ENCODE measurements at places on chromosomes 5 and 9.

DNA sequence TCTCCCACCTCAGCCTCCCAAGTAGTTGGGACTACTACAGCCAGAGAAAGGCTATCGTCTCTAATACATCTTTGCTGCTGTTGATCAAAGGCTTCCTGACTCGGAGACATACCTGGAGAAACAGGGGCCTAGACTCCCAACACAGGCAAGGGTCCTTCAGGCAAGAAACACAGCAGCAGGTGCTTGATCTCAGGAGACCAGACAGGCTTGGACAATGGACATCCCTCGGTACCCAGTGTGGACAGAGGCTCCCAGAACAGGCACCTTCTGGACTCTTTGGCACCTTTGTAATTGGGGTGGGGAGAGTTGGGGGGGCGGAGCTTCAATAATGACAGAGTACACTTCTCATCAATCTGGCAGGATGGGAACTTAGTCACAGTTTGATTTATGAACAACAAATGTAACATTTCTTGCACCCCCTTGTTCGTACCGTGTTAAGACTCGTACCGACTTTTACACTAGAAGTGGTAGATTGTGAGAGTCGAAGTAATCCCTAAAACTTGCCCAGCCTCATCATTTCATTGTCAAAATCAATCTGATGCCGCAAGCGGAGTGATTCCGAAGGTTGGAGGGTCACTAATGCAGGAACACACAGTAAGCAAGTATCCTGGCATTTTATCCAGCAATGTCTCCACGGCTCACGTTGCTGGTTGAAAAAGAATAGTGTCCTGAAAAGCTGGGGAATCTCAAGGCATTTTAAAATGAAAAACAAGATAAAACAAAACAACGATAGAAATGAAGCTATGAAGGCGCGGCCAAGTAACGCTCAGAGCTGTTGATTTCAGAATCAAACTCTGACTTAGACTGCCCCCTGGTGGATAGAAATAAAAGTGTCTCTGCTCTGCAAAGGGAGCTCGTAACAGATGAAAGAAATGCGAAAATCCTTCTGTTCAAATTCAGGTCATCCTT is 46.4 kb upstream of the STK32A start:
- DNase-seq, result peak; percentile 33

DNA sequence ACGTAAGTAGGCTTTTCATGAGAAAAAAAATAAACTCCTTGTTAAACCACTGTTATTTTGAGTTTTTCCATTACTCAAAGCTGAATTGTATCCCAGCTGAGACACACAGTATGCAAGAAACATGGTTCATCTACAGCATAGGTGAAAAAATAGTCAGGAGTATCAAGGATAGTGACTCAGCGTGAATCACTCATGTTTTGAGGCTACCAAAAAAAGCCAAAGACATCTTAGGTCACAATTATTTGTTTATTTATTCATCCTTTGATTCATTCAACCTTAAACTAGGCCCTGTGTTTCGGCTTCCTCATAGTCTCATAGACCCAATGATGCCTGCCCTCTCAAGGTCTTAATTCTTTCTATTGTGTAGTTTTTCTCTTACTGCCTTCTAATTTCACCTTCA is 32.9 kb upstream of the STX17 start:
- no peak for DNase-seq

DNA sequence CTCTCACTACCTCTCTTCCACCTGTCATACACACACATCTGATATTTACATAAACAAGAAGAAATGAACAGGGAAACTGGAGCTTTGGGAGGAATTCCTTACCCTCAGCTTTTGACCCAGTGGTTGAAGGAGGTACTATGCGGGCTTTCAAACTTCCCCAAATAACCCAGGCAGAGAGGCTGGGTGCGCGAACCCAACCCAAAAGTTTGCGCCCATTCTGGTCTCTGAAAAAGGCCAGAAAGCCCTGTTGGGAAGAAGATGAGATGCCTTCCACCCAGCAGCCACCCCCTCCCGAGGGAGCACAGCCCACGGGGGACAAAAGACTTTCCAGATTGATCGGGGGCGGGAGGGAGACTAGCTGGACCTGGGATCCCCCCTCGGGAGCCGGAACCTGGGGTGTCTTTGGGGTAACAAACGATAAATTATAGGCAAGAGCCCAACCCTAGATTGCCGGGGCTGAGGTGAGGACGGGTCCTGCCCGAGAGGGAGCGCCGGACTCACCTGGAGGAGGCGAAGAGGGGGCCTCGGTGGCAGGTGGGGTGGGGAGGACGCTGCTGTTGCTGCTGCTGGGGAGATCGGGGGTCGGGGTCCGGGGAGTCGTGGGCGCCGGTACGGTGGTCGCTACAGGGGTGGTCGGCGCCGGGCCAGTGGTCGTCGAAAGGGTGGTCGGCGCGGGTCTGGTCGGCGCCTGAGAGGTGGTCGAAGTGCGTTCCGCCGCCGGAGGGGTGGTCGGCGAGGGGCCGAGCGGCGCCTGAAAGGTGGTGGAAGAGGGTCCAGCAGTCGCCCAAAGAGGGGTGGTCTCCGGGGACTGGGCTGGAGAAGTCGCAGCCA is 798 bp downstream of the MEGF9 start:
- DNase-seq, result no peak

GRCh38 chr9:120929229-120929791 is 2.7 kb upstream of the TRAF1 start:
- no peak for DNase-seq

DNA sequence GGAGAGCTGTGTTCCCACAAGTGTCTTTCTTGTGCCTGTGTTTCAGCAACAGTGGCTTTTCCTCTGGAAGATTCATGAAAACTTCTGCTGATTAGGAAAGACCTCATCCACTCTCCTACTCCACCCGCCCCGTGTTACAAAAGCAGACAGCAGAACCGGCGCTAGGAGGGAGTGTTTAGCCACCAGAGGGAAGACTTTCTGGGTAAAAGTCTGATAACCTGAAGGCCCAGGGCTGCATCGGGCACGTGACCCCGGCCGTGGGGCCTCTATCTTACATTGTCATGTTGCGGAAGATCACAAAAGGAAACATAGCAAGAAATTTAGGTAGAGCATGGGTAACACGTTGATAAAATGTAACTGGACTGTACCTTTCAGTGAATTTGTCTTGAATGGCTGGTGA is 32.0 kb upstream of the DMRT2 start:
- DNase-seq, result no peak

- no peak for DNase-seq
Measured at GRCh38 chr5:61640179-61641021, 308.3 kb downstream of the ZSWIM6 start.

GRCh38 chr9:72579190-72579589 is 57.8 kb downstream of the TMC1 start:
- DNase-seq, result no peak

DNA sequence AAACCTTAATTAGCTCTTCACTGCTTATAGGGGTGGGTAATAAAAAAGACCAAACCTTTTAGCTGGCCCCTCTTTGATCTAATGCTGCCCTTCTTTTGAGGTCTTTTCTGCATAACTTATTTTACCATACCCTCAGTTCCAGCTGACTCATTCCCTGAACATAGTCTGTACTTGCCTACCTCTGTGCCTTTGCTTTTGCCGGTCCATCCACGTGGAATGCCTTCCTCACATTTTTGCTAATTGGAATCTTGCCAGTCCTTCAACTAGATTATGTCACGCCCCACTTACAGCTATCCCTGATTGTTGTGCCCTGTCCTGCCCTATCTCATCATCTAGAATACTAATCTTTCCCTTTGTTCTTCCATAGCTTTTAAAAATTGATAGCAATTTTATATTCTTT is 44.2 kb downstream of the FAF2 start:
- no peak for DNase-seq

GRCh38 chr5:115160975-115161475 is 8.7 kb downstream of the TRIM36 start:
- no peak for DNase-seq

DNA sequence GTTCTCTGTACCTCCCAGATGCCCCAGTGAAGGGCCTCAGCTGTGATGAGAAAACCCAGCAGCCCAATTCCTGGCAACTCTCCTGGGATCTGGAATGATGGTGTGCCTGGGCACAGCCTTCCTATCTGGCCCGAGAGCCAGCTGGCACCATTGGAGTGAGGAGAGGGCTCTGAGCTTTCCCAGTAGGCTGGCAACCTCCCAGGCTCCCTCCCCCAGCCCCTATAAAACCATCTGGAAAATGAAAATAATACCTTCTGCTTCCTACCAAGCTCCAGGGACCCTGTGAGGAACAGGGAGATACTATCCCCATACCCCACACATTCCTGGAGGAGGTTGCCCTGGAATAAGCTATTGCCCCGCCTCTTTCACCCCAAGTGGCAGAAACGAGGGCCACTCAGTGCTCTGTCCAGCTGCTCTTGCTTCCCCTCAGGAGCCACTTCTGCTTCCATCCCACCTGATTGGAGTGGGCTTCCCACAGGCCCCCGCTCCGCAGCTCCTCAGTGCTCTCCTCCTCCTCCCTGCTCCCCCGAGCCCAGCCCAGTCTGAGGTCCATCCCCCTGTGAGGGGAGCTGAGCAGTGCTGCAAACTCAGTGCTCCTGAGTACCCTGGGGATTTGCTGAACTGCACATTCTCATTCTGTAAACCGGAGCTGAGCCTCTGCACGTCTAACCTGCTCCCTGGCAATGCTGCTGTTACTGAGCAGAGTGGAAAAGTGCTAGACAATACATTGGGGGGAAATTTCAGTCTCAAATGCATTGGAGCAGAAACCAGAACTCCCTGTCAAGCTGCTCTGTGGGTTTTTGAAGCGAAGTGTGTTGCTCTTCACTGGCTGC is 74.7 kb downstream of the THBS4 start:
- no peak for DNase-seq

Data from T-helper 1 cell (primary cell).